ENCODE measurements at places on chromosomes 12 and 14.
A peak's percentile ranks its signal among the peaks of the same experiment; 100 is the strongest.

- no peak for DNase-seq
These were observed 89.7 kb downstream of the RFX4 start for GRCh38 chr12:106672314-106673025.

DNA sequence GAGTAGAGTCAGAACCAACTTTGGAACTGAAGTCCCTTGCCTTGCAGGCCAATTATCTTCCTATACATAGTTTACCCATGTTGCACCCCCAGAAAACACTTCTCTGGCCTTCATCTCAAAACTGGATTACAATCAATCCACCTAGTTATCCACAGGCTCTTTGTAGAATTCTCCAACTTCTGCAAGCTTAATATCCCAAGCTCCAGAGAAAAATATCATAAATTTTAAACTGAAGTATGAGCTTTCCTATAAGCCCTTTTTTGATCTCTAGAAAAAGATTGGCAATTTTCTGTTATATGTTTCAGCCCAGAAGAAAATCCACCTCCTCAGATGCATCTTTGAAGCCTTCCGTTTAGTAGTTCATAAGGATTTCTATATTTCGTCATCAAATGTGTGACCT lies 553.4 kb downstream of the SNAPC1 start:
- DNase-seq, result no peak

GRCh38 chr12:29198901-29199300 lies 49.8 kb downstream of the FAR2 start:
- no peak for DNase-seq

DNA sequence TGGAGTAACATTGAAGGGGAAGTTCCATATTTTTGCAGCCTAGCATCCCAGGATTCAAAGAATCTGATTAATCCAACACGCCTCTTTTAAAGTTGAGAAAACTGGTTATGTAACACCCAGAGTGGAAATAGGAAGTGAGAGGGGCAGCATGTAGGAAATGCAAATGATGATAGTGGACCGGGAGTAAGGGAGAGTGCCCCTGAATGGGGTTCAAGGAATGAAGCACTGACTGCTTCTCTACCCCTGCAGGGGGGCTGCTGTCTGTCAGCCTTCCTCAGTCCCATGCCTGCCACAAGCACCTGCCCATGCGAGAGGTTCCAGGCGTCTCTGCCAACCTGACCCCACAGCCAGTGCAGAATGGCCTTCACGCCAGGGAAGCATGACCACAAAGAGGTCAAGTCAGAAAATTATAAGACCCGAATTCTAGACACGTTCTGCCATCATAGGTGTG lies 126.5 kb upstream of the CCND2 start:
- no peak for DNase-seq

DNA sequence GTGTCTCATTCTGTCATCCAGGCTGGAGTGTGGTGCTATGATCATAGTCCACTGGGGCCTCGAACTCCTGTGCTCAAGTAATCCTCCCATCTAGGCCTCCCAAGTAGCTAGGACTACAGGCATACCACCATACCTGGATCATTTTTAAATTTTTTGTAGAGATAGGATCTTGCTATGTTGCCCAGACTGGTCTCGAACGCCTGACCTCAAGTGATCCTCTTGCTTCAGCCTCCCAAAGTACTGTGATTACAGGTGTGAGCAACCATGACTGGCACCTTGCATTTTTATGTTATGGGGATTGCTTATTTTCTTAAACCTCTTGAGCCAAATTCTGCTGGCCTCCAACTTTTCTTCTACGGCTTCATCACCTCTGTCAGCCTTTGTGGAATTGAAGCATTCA lies 26.9 kb downstream of the PRORP start:
- no peak for DNase-seq

DNA sequence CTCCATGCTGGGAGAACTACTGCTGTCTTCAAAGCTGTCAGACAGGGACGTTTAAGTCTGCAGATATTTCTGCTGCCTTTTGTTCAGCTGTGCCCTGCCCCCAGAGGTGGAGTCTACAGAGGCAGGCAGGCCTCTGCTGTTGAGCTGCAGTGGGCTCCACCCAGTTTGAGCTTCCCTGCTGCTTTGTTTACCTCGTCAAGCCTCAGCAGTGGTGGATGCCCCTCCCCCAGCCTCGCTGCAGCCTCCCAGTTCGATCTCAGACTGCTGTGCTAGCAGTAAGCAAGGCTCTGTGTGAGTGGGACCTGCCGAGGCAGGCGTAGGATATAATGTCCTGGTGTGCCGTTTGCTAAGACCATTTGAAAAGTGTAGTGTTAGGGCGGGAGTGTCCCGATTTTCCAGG lies 31.4 kb upstream of the RFX4 start:
- DNase-seq, result no peak

- DNase-seq, result no peak
These were observed 226.8 kb upstream of the ALG10 start for GRCh38 chr12:33795536-33795935.

GRCh38 chr14:90815822-90816662 lies at the start of gene TTC7B:
TSS of gene TTC7B (minus strand) at chr14:90816430. CDS start at chr14:90816295, 135 bp downstream.
- no peak for DNase-seq

GRCh38 chr12:114399664-114400211 lies 6.2 kb downstream of the TBX5 start:
- DNase-seq, result peak; percentile 25

- DNase-seq, result no peak
These were observed 33.9 kb downstream of the STON2 start for GRCh38 chr14:81366214-81366613.

DNA sequence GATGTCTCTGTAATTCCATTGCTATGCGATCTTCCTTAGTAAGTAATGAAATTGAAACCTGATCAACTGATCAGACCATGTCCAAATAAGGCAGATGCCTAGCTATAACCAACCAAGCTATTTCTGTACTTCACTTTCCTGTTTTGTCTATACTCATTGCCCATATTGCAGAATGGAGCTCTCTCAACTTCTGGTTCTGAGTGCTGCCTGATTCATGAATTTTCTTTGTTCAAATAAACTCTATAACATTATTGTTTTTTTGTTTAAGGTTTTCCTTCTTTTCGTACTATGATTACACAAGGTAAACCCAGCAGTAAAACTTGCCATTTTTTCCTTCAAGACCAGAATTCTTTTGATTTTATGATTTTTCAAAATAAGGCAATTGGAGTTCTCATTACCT lies 16.3 kb downstream of the COX16 start:
- DNase-seq, result no peak

DNA sequence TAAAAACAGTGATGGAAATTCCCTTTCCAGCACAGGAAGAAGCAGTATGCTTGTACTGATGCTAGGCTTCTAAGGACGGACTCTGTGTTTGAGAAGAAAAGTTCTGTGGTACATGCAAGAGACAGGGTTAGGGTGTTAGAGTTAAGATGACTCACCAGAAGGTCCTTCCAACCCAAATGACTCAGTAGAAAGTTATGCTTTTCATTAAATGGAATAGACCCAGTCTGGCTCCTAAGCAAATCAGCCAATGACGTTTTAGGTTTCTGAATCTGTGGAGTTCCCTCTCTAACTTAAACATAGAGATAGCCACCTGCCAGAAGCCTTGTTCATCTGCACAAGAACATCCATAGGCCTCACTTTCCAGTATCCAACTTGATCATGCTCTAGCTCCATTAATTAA lies 5.7 kb downstream of the PTHLH start:
- DNase-seq, result no peak

DNA sequence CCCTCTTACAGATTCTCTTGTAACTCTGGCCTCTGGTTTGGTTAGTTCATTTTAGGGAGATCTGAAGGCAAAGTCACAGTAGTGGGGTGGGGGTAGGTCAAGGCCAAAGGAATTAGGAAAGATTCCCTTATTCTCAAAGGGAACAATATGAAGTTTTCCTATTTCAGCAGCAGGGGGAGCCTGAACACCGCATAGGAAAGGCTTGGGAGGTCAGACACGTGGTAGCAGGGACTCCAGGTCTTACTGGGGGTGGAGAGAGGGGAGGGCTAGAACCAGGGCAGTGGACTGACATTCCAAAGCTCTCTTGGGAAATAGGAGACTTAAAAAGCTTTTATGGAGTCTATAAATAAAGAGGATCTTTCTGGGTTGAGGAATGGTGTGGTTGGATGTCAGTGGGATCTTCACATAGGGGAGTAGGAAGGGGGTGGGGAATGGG lies 1.3 kb downstream of the ZC3H10 start:
- peak; percentile 82 for DNase-seq

GRCh38 chr12:45703942-45704341 lies 25.6 kb upstream of the ARID2 start:
- no peak for DNase-seq

GRCh38 chr14:68377459-68377858 lies 415.4 kb downstream of the ZFP36L1 start:
- peak; percentile 79 for DNase-seq

GRCh38 chr12:127311720-127312364 lies 955.1 kb upstream of the TMEM132C start:
- DNase-seq, result no peak

GRCh38 chr14:26974965-26975364 lies 377.1 kb upstream of the NOVA1 start:
- DNase-seq, result no peak

GRCh38 chr12:42217656-42218055 lies 20.4 kb downstream of the YAF2 start:
- DNase-seq, result no peak

GRCh38 chr14:106003351-106003750 lies 477.0 kb downstream of the TMEM121 start:
- DNase-seq, result no peak

DNA sequence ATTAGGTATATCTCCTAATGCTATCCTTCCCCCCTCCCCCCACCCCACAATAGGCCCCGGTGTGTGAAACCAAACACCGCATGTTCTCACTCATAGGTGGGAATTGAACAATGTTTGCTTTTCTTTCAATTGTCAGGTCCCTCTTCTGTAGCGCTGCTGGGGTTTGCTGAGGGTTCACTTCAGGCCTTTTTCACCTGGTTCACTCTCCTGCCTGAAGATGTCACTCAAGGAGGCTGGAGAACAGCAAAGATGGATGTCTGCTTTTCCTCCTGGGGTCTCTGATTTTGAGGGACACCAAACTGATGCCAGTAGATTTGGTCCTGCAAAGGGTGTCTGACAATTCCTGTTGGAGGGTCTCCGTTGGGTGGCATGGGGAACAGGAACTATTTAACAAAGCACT lies 35.8 kb downstream of the KLRK1 start:
- DNase-seq, result no peak

GRCh38 chr12:71955970-71956369 lies 17.3 kb downstream of the TPH2 start:
- no peak for DNase-seq

GRCh38 chr14:87567618-87568295 lies 425.2 kb downstream of the GALC start:
- DNase-seq, result no peak

GRCh38 chr14:22839159-22839779 lies 2.9 kb downstream of the MMP14 start:
- DNase-seq, result no peak

DNA sequence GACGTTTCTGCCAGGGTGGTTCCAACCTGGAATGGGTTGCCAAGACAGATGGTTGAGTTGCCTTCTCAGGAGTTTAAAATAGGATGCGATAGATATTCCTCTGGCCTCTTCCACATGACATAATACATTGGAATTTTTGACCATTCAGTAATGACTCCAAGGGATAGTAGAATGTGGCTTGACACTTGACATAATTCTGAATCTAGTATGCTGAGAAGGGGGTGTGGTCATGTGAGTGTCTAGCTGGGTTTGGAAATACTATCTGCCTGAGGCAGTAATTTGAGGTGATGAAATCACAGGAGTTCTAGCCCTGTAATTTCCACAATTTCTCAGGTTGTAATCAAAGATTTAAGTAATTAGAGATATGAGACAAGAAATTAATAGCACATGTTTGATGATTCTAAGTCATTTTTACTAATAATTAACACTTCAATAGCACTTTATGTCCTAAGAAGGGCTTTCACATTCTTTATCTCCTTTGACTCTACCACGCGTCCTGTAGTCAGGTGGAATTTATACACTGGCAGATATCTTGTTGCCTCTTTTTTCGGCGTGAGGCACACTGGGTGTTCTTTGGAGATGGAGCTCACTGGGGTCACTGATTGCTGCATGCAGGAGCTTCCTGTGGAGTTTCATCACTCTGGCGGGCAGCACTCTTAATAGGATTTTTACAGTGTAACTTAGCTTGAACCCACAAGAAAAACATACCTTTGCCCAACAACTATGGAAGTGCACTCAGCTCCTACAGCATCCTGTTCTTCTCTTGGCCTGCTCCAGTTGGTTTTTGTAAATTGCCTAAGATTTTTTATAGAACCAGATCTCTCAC lies 3.2 kb upstream of the AMIGO2 start:
- DNase-seq, result no peak

DNA sequence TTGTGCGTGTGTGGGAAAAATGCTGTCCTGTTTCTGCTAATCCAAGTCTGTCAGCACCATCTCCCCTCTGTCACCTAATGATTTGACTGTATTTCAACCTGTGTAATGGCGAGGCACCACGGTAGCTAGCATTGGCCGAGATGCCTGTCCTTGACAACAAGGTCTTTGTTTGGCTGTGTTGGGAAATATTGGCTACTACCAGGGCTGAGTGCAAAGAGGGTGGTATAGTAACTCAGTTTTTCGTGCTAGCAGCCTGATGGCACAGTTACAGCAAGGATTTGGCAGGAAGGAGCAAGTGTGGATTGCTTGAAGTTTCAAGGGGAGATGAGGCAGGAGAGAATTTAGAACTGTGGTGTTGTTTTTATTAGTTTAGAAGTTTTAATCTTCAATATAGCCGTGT lies 440.3 kb upstream of the RGS6 start:
- no peak for DNase-seq

DNA sequence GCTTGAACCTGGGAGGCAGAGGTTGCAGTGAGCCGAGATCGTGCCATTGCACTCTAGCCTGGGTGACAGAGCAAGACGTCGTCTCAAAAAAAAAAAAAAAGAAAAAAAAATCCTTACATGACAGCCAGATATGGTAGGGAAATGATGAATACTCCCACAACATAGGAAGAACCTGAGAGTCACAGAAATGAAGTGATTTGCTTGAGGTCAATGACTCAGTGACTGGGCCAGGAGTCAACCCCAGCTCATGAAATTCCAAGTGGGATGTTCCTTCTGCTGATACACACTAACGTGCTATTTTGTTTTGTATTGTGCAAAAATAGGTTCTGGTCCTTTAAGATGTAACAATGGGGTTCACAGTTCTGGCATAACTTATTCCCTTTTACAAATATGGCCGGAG lies 9.0 kb downstream of the RHOF start:
- no peak for DNase-seq

- no peak for DNase-seq
These were observed 500.5 kb downstream of the NAV3 start for GRCh38 chr12:78331181-78331580.

DNA sequence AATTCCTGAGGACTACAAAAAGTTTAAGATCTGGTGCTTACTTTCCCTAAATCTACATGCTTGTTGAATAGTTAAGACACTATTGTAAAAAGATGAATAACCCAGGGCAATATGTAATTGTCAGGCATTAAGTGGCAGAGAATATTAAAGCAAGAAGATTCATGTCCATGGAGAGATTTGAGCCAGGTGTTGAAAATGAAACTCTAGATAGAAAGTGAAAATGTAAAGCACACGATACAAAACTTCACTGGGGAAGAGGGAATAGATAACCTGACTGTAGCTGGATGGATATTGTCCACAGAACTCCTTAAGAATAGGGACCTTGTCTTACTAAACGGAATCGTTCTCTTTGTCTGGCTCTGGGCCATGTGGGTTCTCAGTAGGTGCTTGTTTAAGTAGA lies 5.0 kb downstream of the CAND1 start:
- DNase-seq, result no peak

- DNase-seq, result no peak
These were observed 991.6 kb downstream of the SLC6A15 start for GRCh38 chr12:83920821-83921547.

Data from colonic mucosa (tissue), 4 donors.